ENCODE measurements at places on chromosomes 1 and 21. TPM values are rescaled to one million over a fixed set of nuclear protein-coding genes. Genes with fewer than 3 reads are reported as not detected.

DNA sequence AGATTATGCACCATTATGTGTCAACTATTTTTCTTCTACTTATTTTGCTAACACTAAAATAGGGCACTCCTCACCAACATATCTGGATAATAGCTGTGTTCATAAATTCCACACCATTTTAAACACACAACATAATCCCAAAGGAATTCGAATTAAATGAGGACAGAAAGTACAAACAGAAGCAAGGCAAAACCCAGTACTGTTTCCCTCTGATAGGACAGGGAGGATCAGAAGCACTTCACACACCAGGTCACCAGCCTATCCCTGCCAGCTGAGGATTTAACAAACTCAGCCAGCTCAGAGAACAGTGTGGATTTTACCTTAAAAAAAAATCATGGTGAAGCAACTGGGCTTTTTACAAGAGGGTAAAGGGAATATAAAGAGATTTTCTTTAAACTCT is 20.0 kb downstream of the CRYZ start:
- DNase-seq: no peak
- no peak overlapping the region for H3K4me3 ChIP-seq
- H3K4me1 ChIP-seq: no peaks in the 10 kb centered on the region
- no peaks in the 10 kb centered on the region for H3K27me3 ChIP-seq
- H3K36me3 ChIP-seq: no peaks in the 10 kb centered on the region
- no peak overlapping the region for H3K27ac ChIP-seq

GRCh38 chr1:227893300-227893948 is 54.3 kb downstream of the WNT9A start:
- no peak overlapping the region for H3K4me3 ChIP-seq
- H3K36me3 ChIP-seq: no peaks in the 10 kb centered on the region
- H3K27ac ChIP-seq: no peak overlapping the region
- H3K4me1 ChIP-seq: no peaks in the 10 kb centered on the region
- no peaks in the 10 kb centered on the region for H3K27me3 ChIP-seq
- no peak for DNase-seq

GRCh38 chr1:151994956-151995355 is 1.3 kb upstream of the S100A10 start:
- peak overlapping the region; percentile 48 for H3K27ac ChIP-seq
- H3K36me3 ChIP-seq: no peaks in the 10 kb centered on the region
- DNase-seq: no peak
- peaks cover 36% of the 10 kb centered on the region for H3K4me1 ChIP-seq

GRCh38 chr1:196355206-196355786 is 252.9 kb downstream of the KCNT2 start:
- no peak for DNase-seq
- no peaks in the 10 kb centered on the region for H3K36me3 ChIP-seq
- H3K27me3 ChIP-seq: no peaks in the 10 kb centered on the region
- H3K27ac ChIP-seq: no peak overlapping the region

C1QB gene
- total RNA-seq: not detected

DNA sequence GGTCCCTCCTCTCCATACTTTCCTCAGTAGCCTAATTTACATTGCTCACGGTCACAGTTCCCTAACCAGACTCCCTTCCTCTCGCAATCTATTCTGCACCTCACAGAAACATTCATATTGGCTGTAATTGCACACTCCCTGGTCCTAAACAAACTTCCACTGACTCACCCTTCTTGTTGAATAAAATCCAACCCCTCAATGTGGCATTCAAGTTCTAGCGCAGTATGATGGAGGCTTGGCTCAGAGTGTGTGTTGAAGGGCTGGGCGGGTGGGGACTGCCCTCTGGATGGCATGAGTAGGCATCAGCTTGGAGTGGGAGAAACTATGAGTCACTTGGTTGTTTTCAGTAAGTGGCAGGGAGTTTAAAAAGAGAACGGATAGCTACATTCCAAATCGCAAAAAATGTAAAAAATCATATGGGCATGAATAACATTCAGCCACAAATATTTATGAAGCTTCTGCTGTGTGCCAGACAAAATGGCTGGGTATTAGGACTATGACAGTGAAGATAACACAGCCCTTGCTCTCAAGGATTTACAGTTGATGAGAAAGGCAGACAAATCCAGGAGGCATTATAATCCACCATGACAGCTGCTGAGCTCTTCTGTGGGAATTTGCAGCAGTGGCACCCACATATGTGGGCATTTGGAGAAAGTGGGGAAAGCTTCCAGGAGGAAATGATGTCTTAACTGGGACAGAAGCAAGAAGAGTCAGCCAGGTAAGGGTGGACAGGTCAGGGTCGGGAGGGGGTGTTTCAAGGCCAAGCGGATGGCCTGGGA is 42.2 kb upstream of the LYST start:
- no peaks in the 10 kb centered on the region for H3K27me3 ChIP-seq
- H3K27ac ChIP-seq: no peak overlapping the region
- no peaks in the 10 kb centered on the region for H3K36me3 ChIP-seq

GRCh38 chr1:197776351-197777105 is 1.2 kb upstream of the DENND1B start:
- DNase-seq: peak; percentile 54
- H3K36me3 ChIP-seq: no peaks in the 10 kb centered on the region
- H3K27ac ChIP-seq: peak overlapping the region; percentile 98
- H3K4me3 ChIP-seq: peak overlapping the region; percentile 95
- no peaks in the 10 kb centered on the region for H3K27me3 ChIP-seq
- peaks cover 69% of the 10 kb centered on the region for H3K4me1 ChIP-seq

- H3K36me3 ChIP-seq: no peaks in the 10 kb centered on the region
- no peak overlapping the region for H3K27ac ChIP-seq
- H3K4me1 ChIP-seq: peaks cover 16% of the 10 kb centered on the region
- no peak overlapping the region for H3K4me3 ChIP-seq
Measured at GRCh38 chr1:93965256-93965655, 56.0 kb upstream of the GCLM start.

C1orf232 gene
- not detected for total RNA-seq

GRCh38 chr21:29716753-29717152 is 223.0 kb downstream of the GRIK1 start:
- H3K27ac ChIP-seq: no peak overlapping the region
- no peaks in the 10 kb centered on the region for H3K4me1 ChIP-seq
- H3K27me3 ChIP-seq: peaks cover 7% of the 10 kb centered on the region
- DNase-seq: no peak

DNA sequence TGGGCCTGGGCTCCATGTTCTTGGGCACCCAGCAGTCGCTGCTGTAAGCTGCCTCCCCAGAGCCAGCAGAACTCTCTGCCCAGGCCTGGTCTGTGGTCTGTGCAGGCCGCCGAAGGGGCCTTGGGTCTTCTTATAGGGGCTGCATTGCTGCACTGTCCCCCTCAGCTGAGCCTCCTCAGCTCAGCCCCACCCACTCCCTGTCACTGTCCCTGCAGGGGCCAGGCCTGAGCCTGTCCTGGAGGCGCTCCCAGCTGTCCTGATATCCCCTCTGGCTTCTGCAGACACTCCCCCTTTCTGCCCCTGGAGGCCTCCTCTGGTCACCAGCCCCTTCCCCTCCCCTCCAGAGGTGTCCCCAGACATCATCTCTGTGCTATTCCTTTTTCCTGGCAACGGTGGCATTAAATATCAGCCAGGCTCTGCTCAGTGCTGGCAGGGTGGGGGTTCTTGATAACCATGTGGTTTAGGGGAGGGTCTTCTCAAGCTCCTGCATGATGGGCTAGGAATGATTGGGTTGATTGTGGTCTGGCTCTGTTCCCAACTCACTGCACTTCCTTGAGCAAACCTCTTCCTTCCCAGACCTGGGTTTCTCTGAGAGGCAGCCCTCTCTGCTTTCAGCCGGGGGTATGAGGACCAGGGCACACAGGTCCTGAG is 3.7 kb upstream of the FOXO6 start:
- H3K36me3 ChIP-seq: no peaks in the 10 kb centered on the region
- H3K4me3 ChIP-seq: no peak overlapping the region
- peaks cover 6% of the 10 kb centered on the region for H3K4me1 ChIP-seq
- no peak for DNase-seq

DNA sequence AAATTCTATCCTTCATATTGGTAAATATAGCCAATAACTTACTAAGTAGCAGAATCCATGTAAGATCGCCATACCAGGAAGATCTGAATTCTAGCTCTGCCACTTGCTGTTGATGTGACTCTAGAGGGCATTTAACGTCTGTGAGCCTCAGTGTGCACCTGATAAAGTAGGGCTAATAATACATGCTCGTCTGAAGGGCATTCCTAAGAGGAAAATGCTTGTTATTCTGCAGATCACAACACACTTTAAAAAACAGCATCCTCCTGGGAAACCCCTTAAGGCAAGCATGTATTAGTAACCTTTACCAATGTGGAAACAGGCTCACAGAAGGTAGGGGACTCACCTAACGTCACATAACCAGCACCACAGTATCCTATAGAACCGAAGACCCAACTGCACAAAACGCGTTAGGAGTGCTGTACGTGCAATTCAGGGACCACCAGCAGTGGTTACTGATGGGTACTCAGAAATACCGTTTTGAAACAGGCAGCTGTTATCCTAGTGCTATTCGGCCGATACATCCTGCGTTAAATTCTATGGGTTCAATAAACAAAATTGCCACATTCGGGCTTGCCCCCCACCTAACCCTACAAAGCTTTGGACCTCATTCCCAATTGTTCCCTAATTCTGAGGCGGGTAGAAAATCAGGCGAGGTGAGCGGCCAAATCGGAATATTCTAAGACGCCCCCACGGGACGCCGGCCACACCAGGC is 758 bp downstream of the DEPDC1 start:
- H3K27me3 ChIP-seq: peaks cover 19% of the 10 kb centered on the region
- H3K4me1 ChIP-seq: peaks cover 9% of the 10 kb centered on the region
- peak overlapping the region; percentile 87 for H3K4me3 ChIP-seq
- peak; percentile 4 for DNase-seq

GRCh38 chr1:19658186-19658585 is 6.5 kb upstream of the HTR6 start:
- H3K27me3 ChIP-seq: peaks cover 7% of the 10 kb centered on the region
- peaks cover 19% of the 10 kb centered on the region for H3K4me1 ChIP-seq
- H3K4me3 ChIP-seq: no peak overlapping the region
- no peak overlapping the region for H3K27ac ChIP-seq

GRCh38 chr1:186188004-186188539 is 187.0 kb downstream of the TPR start:
- H3K27ac ChIP-seq: peak overlapping the region; percentile 20
- peaks cover 30% of the 10 kb centered on the region for H3K4me1 ChIP-seq
- no peaks in the 10 kb centered on the region for H3K36me3 ChIP-seq
- peak; percentile 31 for DNase-seq
- H3K4me3 ChIP-seq: peak overlapping the region; percentile 36
- H3K27me3 ChIP-seq: peaks cover 49% of the 10 kb centered on the region

DNA sequence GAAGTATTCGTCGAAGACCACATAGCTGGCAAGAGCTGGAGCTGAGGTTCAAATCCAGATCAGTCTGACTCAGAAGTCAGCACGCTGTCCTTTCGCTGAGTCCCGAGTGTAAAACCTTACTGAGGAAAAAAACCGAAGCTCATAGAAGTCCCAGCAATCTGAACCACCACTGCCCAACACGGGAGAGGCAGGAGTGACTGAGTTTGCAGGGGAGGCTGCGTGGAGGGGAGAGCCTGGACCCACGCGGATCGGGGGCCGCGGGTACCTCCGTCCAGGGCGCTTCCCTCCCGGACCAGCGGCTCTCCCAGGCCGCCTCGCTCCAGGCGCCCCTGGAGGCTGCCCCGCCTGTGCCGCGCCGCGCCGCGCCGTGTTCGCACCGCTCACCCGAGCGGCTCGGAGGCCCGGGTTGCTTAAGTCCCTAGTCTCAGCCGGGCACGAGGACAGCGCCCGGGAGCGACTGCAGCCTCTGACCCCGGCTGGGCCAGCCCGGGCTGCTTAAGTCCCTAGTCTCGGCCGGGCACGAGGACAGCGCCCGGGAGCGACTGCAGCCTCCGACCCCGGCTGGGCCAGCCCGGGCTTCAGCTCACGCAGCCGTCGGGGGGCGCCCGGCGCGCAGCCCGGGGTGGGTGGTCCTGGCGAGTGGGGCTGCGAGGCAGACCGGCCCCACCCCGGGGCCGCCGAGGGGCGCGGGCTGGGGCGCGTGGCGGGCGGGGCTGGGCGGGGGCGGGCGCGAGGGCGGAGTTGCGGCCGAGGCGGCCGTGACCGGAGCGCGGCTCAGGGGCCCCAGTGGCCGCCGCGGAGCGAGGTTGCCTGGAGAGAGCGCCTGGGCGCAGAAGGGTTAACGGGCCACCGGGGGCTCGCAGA is at the start of gene ADAMTSL4:
ADAMTSL4 (plus strand) TSS at position 777 of the 864 bp plus-strand sequence. CDS start 2,881 bp downstream, outside the sequence.
- peak; percentile 56 for DNase-seq
- H3K4me1 ChIP-seq: peaks cover 36% of the 10 kb centered on the region
- H3K27me3 ChIP-seq: peaks cover 34% of the 10 kb centered on the region
- H3K4me3 ChIP-seq: peak within 1 kb of the TSS; percentile 87
- H3K27ac ChIP-seq: peak within 1 kb of the TSS; percentile 47

- no peak for DNase-seq
- H3K4me3 ChIP-seq: peak overlapping the region; percentile 97
- peak overlapping the region; percentile 97 for H3K27ac ChIP-seq
- H3K27me3 ChIP-seq: no peaks in the 10 kb centered on the region
Measured at GRCh38 chr1:11980676-11980972, 380 bp downstream of the MFN2 start.

LORICRIN gene
- total RNA-seq: not detected

GRCh38 chr1:29602203-29602602 is 365.9 kb downstream of the PTPRU start:
- no peak for DNase-seq
- H3K36me3 ChIP-seq: no peaks in the 10 kb centered on the region
- H3K27me3 ChIP-seq: peaks cover 18% of the 10 kb centered on the region

DNA sequence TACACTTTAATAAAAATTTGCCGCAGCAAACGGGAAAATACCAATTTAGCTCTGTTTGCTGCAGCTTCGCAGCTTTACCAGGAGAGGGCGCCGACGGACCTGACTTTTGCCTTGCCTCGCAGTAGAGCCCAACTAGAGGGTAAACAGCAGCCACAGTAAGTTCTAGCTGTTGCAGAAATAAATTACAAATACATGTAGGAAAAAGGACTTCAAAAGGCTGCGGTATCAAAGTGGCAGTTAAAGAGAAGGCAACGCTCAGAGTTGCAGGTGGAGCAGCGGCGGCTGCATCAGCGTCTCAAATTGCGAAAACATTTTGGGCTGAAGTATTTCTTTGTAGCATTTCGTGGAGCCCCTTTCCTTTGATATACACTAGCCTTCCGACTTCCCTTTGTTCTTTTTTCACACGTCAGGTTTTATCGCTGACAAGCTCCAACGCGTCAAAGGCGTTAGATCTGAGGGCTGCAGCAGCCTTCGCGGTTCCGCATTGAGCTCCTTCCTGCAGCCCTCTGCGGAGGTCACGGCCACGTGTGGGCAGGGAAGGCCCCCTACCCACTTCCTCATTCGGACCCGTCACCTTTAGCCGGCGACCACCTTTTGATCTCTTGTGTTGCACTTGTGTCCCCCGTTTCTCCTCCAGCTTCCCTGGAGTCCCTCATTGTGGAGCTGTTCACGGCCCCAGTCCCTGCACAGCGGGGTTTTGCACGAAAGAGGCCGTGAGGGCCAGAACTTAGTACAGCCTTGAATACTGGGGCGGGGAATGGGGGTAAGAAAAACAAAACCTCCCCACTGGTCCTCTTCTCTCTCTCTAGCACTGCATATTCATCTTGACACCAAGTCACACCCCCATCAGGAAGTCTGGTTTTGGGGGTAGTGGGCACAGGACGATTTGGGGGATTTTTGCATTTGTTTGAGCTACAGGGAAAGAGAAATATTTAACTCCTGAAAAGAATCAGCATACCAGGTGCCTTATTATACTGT is 72.8 kb downstream of the S1PR1 start:
- H3K4me3 ChIP-seq: peak overlapping the region; percentile 90
- peak overlapping the region; percentile 43 for H3K27ac ChIP-seq
- no peaks in the 10 kb centered on the region for H3K27me3 ChIP-seq
- DNase-seq: peak; percentile 74
- no peaks in the 10 kb centered on the region for H3K36me3 ChIP-seq
